ENCODE measurements at places on chromosomes 3 and 15.

- DNase-seq, result no peak
These were observed 38.8 kb downstream of the EDC3 start for GRCh38 chr15:74656935-74657535.

GRCh38 chr15:75067123-75067830 is 43.9 kb downstream of the PPCDC start:
- no peak for DNase-seq

DNA sequence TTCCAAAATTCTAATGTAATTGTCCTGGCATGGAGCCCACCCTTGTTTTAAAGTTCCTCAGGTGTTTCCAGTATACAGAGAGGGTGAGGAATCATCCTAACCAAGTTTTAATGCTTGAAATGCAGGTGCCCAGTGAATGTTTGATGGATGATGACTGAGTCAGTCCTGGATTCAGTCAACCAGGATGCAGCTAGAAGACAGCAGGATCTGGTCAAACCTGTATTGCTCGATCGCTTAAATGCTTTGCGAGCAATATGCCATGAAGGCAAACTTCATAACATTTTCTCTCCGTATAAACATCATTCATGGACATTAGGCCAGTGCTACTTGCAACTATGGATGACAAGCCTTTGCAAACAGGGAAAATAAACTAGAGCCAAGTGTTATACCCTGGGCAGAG is 591.2 kb downstream of the RSL24D1 start:
- no peak for DNase-seq

- no peak for DNase-seq
These were observed 1026.2 kb downstream of the NAALADL2 start for GRCh38 chr3:175885231-175885766.

DNA sequence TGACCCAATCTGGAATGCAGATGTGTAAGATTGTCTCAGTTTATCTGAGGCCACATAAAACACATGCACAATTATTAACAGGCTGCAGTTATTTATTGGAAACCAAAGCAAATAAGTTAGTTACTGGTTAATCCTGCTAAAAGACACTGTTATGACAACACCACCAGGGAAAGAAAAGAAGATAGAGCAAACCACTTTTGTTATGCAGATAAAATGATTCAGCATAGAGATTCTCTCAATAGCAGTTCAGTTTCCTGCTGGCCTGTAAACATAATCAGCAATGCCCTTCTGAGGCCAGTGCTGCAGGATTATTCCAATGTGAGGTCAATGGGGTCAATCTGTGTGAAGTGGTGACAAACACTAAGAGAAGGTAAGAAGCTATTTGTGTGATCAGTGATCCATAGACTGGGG is 244.4 kb downstream of the ZBTB20 start:
- DNase-seq, result no peak

DNA sequence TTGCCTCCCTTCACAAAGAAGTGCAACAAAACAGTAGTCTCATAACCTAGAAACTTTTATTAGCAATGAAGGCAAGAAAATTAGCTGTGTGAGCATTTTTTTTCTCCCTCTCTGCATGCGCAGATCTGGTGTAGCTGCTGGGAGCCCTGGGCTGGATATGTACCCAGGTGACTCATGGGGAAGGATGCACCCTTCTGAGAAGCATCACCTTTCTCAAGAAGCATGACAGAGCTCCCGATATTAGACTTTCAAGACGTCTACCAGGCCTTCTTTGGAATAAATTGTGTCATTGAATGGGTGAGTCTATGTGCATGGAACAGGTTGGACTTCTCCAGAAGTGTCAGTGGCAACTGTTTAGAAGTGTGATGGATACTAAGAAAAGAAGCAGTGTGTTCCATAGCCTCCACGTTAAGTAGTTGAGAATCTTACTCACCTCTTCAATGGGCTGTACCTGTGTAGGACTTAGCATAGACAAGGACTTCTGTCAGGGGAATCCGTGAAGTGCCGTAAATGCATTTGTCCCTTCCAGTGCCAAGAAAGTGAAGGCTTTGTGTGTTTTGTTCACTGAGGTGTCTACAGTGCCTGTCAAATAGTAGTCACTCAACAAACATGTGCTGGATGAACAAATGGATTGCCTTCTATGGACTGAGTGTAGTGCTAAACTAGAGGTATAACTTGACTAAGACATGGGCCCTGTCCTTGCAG is 47.7 kb upstream of the RASGRP1 start:
- no peak for DNase-seq

DNA sequence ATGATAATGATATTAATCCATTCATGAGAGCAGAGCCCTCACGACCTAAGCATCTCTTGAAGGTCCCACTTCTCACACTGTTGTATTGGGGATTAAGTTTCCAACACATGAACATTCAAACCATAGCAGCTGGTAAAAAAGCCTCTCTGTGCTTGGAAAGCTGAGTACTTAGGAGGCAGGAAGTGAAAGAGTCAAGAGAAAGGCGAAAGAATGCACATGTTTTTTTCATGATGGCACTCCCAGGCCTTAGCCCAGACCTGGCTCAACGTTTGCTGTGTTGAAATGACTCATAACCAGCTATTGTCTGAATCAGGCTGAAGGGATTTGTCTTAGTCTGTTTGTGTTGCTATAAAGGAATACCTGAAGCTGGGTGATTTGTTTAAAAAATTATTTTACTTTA is 84.4 kb upstream of the RGMA start:
- no peak for DNase-seq

- DNase-seq, result no peak
These were observed 891.9 kb upstream of the CADM2 start for GRCh38 chr3:84066915-84067314.

GRCh38 chr15:46278486-46279090 is 643.8 kb downstream of the SQOR start:
- DNase-seq, result peak; percentile 88

GRCh38 chr3:86175593-86176444 is 815.1 kb downstream of the VGLL3 start:
- DNase-seq, result no peak

DNA sequence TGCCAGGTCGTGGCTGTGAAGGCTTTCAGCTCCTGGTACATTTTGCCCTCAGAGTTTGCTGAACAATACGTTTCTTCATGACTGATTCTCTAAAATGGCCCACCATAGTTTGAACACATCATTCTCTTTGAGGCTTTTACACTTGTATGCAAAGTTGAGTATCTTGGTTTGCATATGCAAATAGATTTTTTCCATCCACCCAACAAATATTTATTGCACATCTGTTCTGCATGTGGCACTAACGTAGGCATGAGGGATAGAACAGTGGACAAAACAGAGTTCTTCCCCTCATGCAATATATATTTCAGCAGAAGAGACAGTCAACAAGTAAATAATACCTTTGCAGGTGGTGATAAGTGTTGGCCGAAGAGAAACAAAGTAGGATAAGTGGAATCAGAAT is 55.2 kb downstream of the KAT2B start:
- DNase-seq, result peak; percentile 98

DNA sequence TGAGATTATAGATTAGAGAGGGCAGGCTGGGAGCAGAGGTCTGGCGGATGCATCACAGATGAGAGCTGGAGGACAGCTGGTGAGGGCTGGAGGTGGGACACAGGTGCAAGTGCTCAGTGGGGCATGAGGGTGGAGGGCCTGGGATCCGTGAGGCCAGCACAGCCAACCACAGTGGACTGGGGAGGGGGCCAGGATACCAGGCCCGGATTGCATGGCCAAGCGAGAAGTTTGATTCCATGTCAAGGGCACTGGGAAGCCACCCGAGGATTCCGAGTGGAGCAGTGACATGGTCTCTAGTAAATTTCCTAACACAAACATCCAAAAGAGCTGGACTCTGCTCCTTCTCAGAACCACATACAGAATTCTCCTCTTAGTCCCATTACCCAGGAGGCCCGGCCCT is 44.0 kb upstream of the SLC41A3 start:
- DNase-seq, result no peak

DNA sequence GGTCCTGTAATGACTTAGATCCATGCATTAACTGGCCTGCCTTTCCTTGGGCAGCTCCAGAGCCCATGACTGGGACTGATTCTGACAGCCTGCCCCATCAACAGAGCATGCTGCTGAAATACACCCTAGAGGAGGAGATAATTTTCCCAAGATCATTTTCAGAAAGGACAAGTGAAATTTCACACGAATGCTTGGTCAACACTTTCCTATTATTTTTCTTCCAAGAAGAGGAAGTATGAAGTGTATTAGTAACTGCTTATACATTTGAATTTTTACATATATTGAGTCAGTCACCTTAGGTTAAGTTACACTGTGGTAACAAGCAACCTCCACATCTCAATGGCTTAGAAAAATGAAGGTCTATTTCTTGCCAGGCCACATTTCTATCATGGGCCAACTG is 9.7 kb upstream of the NMNAT3 start:
- no peak for DNase-seq

GRCh38 chr3:4825436-4826236 is 153.6 kb upstream of the BHLHE40 start:
- DNase-seq, result no peak

GRCh38 chr3:23665741-23666140 is 140.0 kb upstream of the UBE2E1 start:
- DNase-seq, result no peak

DNA sequence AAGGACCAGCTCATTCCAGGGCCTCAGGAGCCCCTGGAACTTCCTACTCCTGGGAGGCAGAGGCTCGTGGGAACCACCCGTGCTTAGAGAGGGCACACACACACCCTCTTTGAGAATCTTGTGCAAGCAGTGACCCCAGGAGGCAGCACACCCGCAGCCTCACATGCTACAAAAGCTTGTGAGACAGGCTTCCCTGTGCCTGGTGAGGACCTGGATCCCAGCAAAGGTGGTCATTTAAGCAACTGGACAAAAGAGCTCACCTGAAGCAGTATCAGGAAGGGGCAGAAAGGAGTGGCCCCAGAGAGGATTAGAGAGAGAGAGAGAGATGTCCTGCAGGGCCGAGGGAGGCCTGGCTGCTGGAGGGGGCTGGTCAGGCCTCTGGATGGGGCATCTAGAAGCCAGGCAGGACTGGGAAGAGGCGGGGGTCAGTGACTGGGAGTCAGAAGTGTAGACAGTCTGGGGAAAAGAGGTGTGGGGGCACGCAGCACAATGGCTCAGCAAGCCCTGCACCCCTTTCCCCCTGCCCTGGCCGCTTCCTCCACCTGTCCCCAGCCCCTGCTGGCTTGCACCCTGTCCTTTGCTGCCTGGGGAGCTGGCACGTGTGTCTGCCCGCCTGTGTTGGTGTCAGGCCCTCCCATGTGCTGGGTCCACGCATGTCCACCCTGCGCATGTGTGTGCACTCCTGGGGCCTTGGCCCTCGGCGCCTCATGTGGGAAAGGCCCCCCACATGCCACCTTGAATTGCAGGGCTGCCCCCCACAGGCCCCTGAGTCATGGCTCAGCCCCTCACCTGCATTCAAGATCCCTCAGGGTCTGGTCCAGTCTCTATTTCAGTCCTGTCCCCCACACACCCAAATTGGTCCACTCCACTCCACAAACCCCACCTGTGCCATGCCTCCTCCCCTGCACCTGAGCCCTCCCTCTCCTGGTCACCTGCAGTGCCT is 36.9 kb downstream of the TSPAN3 start:
- no peak for DNase-seq

- DNase-seq, result no peak
These were observed 1.4 kb upstream of the SACM1L start for GRCh38 chr3:45687828-45688193.

GRCh38 chr3:110856916-110857315 is 214.7 kb upstream of the NECTIN3 start:
- no peak for DNase-seq

DNA sequence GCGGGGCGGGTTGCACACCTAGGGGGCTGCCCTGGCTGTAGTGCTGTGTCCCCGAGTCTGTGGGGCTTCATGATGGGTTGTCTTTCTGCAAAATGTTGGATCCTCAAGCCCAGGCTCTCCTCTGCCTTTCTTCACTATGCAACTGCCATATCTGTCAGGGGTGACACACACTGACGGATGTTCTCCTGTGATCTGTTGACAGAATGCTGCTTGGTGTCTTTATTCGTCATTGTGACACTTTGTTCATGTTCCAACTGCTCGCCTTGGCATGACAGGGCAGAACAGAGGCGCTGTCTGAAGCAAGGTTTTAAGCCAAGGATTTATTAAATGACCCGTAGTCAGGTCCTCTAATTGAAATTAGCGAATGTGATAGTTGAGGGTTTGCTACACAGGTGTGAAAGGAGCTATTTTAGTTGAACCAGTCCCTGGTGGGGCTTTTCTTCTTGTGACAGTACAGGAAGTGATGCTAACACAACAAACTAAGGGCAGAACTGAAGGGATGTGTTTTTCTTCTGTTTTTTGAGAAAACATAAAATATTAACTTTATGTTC is 173.4 kb downstream of the MCTP2 start:
- no peak for DNase-seq

- no peak for DNase-seq
These were observed 6.7 kb downstream of the PCYT1A start for GRCh38 chr3:196280689-196281440.

DNA sequence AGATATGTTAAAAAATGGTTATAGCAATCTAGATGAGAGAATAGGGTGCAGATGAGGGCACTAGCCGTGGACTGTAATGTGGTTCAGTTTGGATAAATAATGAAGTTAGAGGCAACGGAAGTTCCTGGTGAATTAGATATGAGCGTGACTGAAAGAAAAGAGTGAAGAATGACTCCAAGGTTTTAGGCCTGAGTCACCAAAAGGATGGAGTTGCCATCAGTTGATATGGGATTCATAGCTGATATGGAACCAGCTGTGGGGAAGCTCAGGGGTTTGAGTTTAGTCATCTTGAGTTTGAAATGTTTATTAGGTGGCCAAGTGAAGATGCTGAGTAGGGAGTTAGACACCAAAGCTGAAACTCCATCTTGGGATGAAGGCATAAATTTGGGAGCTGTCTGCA is 66.2 kb downstream of the SSR3 start:
- DNase-seq, result no peak

DNA sequence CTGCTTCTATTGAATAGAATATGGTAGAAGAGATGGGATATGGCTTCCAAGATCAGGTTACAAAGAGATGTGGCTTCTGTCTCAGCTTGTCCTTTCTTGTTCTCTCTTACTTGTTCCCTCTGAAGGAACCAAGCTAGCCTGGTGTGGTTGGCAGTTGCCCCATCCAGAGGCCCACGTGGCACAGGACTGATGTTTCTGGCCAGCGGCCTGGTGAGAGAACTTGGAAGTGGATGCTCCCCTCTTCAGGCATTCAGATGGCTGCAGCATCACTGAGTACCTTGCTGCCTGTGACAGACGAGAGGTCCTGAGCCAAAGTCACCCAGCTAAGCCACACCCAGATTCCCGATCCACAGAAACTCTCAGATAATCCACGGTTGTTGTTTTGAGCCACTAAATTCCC is 183.6 kb downstream of the NSMCE3 start:
- no peak for DNase-seq

GRCh38 chr3:171428321-171428787 is 31.9 kb downstream of the TNIK start:
- no peak for DNase-seq

Measured in NCI-H526 (cell line).